ENCODE measurements at places on chromosomes 1 and 21. TPM values are rescaled to one million over a fixed set of nuclear protein-coding genes. Genes with fewer than 3 reads are reported as not detected.

GRCh38 chr1:242691610-242691945 is 167.1 kb upstream of the PLD5 start:
- no peaks in the 10 kb centered on the region for H3K27me3 ChIP-seq
- no peak overlapping the region for H3K4me3 ChIP-seq
- DNase-seq = no peak
- H3K36me3 ChIP-seq = no peaks in the 10 kb centered on the region

DNA sequence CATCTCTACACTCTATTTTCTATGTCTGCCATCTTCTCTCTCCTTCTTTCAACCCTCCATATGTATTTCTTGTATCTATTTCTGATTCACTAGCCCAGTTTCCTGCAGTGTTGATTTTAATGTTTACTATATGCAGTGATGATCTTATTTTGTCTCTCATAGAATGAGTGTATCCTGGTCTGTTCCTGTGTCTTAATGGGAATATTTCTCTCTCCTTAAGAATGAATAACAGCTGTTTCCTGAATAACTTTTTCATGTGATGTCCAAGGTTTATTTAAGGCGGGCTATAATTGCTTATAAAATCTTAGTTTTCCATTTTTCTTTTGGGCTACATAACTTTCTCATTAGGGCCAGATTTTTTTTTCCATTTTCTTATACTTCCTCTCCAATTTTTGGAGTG is 144.5 kb downstream of the C1orf21 start:
- H3K4me3 ChIP-seq = no peak overlapping the region
- no peak for DNase-seq
- H3K4me1 ChIP-seq = peaks cover 52% of the 10 kb centered on the region

DNA sequence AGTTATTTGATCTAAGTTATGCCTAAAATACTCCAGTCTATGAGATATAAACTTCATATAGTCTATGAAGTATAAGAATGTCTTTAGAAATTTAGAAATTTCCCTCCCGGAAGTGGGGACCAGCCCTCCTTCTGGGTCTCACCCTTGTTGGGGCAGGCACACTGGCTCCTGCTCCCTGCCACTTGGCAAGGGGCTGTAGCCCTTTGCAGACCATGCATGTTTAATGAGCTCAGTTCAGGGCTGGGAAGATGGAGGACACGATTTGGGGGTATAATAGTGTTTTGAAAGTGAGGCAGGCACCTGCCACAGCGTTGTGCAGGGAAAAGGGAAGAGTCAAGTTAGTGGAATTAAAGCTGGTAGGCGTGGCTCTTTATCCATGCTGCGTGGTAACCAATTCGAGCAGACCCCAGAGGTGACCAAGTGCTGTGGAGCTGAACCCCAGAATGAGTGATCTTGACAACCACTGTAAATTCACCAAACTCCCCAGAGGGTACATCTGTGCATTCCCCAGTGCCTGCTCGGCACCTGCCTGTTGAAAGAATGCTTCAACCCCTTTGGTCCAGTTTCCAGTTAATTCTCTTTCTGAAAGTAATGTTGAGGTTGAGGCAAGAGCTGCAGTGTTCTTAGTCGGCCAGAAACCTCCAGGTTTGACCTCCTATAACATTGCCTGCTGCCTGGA is 79.6 kb downstream of the DOP1B start:
- H3K27me3 ChIP-seq = no peaks in the 10 kb centered on the region
- no peak for DNase-seq
- no peak overlapping the region for H3K4me3 ChIP-seq
- H3K27ac ChIP-seq = no peak overlapping the region
- peaks cover 4% of the 10 kb centered on the region for H3K36me3 ChIP-seq

GRCh38 chr1:204917802-204918201 is 47.1 kb downstream of the NFASC start:
- H3K4me3 ChIP-seq = no peak overlapping the region
- H3K4me1 ChIP-seq = no peaks in the 10 kb centered on the region
- H3K27ac ChIP-seq = no peak overlapping the region

Gene ADORA1
- total RNA-seq = 5.4 TPM

DNA sequence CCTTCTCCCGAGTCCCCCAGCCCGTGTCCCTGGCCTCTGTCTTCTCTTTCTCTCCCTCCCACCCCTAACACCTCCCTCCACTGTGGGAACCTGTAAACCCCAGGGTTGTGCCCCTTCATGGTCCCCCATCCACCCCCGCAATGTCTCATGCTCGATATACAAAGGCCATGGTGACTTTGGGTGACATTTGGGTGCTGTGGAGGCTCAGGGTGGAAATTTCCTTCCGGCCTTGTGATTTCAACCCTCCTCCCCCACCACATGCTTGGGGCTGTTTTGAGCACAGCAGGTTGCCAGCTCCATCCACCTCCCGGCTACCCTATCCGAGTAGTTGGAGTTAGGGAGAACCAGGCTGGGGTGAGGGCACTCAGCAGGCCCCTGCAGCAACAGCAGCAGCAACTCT is 25.7 kb upstream of the VPS13D start:
- H3K4me3 ChIP-seq = no peak overlapping the region
- peaks cover 4% of the 10 kb centered on the region for H3K4me1 ChIP-seq
- no peak for DNase-seq
- no peaks in the 10 kb centered on the region for H3K27me3 ChIP-seq
- H3K36me3 ChIP-seq = peaks cover 13% of the 10 kb centered on the region

Gene SEC16B
- 2.3 TPM for total RNA-seq

- no peak overlapping the region for H3K27ac ChIP-seq
- no peak overlapping the region for H3K4me3 ChIP-seq
- no peak for DNase-seq
- H3K27me3 ChIP-seq = no peaks in the 10 kb centered on the region
- H3K36me3 ChIP-seq = no peaks in the 10 kb centered on the region
These were observed 89.9 kb downstream of the TOMM20 start for GRCh38 chr1:235038701-235039100.

Gene AKNAD1
- not detected for total RNA-seq

GRCh38 chr1:227305894-227306626 is 12.2 kb downstream of the CDC42BPA start:
- H3K36me3 ChIP-seq = no peaks in the 10 kb centered on the region
- no peak overlapping the region for H3K27ac ChIP-seq
- no peak for DNase-seq

Gene RUNX3
- 0.21 TPM for total RNA-seq

GRCh38 chr1:197066277-197066676 is 783 bp downstream of the F13B start:
- no peaks in the 10 kb centered on the region for H3K4me1 ChIP-seq
- no peak overlapping the region for H3K4me3 ChIP-seq
- H3K27me3 ChIP-seq = no peaks in the 10 kb centered on the region

DNA sequence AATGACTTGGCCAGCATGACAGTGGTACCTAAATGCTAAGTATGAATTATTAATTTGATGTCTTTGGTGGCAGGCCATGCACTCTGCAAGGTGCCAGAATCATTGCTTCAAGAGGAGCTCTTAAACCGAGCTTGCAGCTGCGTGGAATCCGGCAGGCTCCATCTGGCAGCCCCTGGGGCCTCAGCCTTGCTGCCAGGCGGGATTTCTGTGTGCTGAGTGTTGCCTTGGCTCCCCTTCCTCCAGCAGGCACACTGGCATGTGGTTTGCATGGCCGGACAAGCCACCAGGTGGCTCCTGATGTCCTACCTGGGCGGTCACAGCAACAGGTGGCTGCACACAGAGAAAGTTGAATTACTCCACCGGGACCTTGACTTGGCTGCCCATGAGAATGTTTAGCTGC is 155.4 kb downstream of the URB2 start:
- H3K4me1 ChIP-seq = no peaks in the 10 kb centered on the region
- no peak overlapping the region for H3K27ac ChIP-seq
- no peaks in the 10 kb centered on the region for H3K36me3 ChIP-seq
- no peak overlapping the region for H3K4me3 ChIP-seq
